ENCODE measurements at places on chromosomes 12 and 14. TPM values are rescaled to one million over a fixed set of nuclear protein-coding genes. Genes with fewer than 3 reads are reported as not detected.

FOXN4 gene
- total RNA-seq = not detected

DPPA3 gene
- total RNA-seq = not detected

SLCO1B3 gene
- total RNA-seq = not detected

ACVRL1 gene
- not detected for total RNA-seq

ACSM4 gene
- total RNA-seq = not detected

RNF41 gene
- total RNA-seq = 26.0 TPM

TMEM120B gene
- 6.3 TPM for total RNA-seq

IFNG gene
- 49.1 TPM for total RNA-seq

GRCh38 chr12:27142101-27142721 is 59.8 kb upstream of the C12orf71 start:
- H3K27ac ChIP-seq = no peak overlapping the region
- DNase-seq = peak; percentile 61
- H3K27me3 ChIP-seq = no peaks in the 10 kb centered on the region
- H3K36me3 ChIP-seq = no peaks in the 10 kb centered on the region
- H3K4me3 ChIP-seq = no peak overlapping the region

DNA sequence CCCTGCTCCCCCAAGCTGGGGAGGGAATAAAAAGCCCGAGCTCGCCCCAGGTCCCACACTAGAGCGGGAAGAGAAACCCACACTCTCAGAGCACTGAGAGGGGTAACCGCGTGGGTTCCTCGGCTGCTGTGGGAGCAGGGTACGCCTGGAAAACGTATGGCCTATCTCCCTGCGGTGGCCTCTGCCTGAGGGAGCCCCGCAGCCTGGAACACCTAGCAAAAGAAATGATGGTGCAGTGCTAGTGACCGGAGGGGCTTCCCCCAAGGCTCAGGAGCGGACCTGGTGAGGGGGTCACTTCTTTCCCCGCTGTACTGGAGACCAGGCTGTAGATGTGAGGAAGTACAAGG is 2.5 kb upstream of the OR4N2 start:
- no peak overlapping the region for H3K27ac ChIP-seq
- no peaks in the 10 kb centered on the region for H3K36me3 ChIP-seq
- no peaks in the 10 kb centered on the region for H3K4me1 ChIP-seq
- H3K4me3 ChIP-seq = no peak overlapping the region
- DNase-seq = no peak

DNA sequence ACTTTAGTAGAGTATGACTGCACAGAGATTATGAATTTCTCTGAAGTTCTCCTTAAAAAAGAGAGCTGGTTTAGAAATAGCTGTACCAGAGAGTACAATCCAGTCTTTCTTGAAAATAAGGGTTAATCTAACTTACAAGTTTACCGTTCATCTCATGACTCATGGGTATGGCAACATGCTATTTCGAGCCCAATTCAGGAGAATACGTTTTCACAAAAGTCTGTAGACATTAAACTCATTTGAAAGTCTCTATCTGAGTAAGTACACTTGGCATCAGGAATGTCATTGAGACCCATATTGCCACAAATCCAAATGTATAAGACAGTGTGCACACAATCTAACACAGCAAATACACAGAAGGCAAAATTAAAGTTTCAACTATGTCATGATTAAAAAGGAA is 160.5 kb downstream of the PIK3C2G start:
- no peaks in the 10 kb centered on the region for H3K4me1 ChIP-seq
- no peaks in the 10 kb centered on the region for H3K27me3 ChIP-seq

GRCh38 chr12:102745971-102746600 is 171.0 kb downstream of the PAH start:
- H3K27me3 ChIP-seq = no peaks in the 10 kb centered on the region
- no peak overlapping the region for H3K4me3 ChIP-seq
- H3K36me3 ChIP-seq = no peaks in the 10 kb centered on the region
- H3K27ac ChIP-seq = no peak overlapping the region
- no peaks in the 10 kb centered on the region for H3K4me1 ChIP-seq

- H3K27ac ChIP-seq = no peak overlapping the region
- H3K4me3 ChIP-seq = no peak overlapping the region
- DNase-seq = no peak
- H3K27me3 ChIP-seq = no peaks in the 10 kb centered on the region
- H3K4me1 ChIP-seq = peaks cover 50% of the 10 kb centered on the region
These were observed 4.2 kb downstream of the ATP2B1 start for GRCh38 chr12:89704457-89704856.

- H3K4me3 ChIP-seq = peak overlapping the region; percentile 90
- H3K4me1 ChIP-seq = peaks cover 24% of the 10 kb centered on the region
- peaks cover 12% of the 10 kb centered on the region for H3K36me3 ChIP-seq
- H3K27me3 ChIP-seq = no peaks in the 10 kb centered on the region
- H3K27ac ChIP-seq = peak overlapping the region; percentile 65
- peak; percentile 23 for DNase-seq
These were observed 527 bp downstream of the CAMKK2 start for GRCh38 chr12:121295746-121296617.

DNA sequence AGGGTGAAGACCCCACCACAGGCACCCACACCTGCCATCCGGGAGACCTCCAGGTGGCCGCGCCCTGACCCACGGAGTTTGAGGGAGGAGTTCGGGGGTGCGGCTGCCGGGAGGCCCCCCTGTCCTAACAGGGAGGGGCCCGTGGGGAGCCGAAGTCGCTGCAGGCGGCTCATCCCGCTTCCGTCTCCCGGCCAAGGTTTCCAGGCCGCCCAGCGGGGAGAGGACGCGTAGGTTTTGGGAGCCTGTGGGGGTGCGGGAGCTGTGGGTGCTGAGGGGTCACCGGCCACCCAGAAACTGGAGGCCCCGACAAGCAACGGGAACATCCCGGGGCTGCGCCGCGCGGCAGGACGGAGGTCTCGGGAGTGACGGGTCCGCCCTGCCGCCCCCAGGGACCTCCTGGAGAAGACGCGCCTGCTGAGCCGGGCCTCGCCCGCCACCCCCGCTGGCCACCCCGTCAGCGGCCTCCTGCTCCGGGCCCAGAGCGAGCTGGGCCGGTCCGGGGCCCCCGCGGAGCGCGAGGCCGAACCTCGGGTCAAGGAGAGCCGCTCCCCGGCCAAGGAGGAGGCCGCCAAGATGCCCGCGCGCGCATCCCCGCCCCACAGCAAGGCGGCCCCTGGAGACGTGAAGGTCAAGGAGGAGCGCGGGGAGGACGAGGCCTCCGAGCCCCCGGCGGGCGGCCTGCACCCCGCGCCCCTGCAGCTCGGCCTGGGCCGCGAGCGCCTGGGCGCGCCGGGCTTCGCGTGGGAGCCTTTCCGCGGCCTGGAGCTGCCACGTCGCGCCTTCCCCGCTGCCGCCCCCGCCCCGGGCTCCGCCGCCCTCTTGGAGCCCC is 27.6 kb downstream of the LRCOL1 start:
- H3K4me3 ChIP-seq = no peak overlapping the region
- peaks cover 6% of the 10 kb centered on the region for H3K36me3 ChIP-seq
- DNase-seq = no peak
- H3K27ac ChIP-seq = no peak overlapping the region
- H3K4me1 ChIP-seq = no peaks in the 10 kb centered on the region

DNA sequence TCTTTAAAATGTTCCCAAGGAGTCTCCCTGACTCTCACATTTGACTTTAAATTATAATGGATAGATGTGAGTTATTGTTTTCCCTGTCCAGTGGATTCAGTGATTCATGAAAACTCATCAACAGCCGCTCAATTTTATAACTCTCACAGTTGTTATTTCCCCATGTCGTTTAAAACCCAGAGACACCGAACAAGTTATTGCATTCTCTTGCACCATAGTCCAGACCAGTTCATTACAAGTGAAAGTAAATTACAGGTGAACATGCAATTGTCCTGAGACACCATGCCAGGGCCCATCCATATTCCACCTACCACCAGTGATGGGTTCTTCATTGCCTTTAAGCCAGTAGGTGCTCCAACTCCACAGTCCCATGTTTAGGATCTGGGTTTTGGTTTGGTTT is 85.7 kb upstream of the CMKLR1 start:
- no peak overlapping the region for H3K4me3 ChIP-seq
- H3K36me3 ChIP-seq = no peaks in the 10 kb centered on the region
- DNase-seq = no peak
- peaks cover 15% of the 10 kb centered on the region for H3K27me3 ChIP-seq

DNA sequence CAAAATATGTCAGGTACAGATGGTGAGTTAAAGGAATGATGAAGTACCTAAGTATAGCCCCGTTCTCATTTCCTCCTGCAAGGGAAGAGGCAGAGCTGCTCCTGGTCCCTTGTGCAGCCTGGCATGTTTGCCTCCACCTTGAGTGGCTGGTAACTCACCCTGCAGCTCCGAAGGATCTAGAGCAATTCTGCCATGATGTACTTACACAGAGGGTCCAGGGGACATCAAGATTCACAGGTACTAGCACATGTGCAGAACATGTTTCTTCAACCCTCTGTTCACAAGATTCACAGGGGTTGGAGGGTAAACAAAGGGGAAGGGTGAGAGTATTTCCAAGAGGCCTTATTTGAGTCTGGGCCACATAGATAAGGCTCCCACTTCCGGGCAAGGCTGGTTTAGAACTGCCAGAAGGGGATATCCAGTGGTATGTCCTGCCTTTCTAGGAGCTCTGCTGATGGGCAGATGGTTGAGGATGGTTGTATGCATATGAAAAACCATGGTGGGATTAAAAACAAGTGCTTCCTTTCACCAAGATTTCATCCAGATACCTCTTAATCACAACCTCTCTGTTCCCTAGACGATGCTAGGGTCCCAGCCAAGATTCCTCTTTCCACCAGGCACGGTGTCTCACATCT is 7.7 kb downstream of the DCTN2 start:
- no peaks in the 10 kb centered on the region for H3K27me3 ChIP-seq
- no peak overlapping the region for H3K27ac ChIP-seq
- peaks cover 7% of the 10 kb centered on the region for H3K4me1 ChIP-seq
- DNase-seq = no peak

DNA sequence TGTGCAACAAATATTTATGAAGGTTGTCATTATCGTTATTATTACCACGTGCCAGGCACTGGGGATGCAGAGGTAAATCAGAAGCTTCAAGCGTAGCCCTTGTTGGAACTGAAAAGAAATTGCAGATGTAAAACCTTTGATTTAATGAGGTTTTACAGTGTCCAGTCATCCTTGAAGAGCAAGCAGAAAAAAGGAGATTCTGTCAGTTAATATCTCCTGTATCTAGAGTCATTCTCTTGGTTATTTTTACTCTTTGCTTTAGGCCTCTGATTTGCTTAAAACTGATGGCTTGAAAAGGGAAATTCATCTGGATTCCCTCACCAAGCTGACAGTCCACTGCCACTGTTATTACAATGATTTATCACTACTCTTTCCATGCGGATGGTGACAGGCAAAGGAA is 179.3 kb downstream of the GALC start:
- no peak overlapping the region for H3K27ac ChIP-seq
- no peaks in the 10 kb centered on the region for H3K27me3 ChIP-seq
- no peak overlapping the region for H3K4me3 ChIP-seq
- no peaks in the 10 kb centered on the region for H3K36me3 ChIP-seq

GRCh38 chr12:57735198-57735855 is 3.2 kb downstream of the AGAP2 start:
- DNase-seq = no peak
- H3K27me3 ChIP-seq = no peaks in the 10 kb centered on the region
- peaks cover 19% of the 10 kb centered on the region for H3K4me1 ChIP-seq
- peaks cover 23% of the 10 kb centered on the region for H3K36me3 ChIP-seq
